ENCODE measurements at places on chromosomes 11 and 22.

GRCh38 chr22:35072925-35073324 lies 7.0 kb downstream of the ISX start:
- DNase-seq: no peak

- no peak for DNase-seq
Measured at GRCh38 chr11:119077839-119078238, 6.8 kb upstream of the HMBS start.

GRCh38 chr11:68370211-68371111 lies 58.1 kb downstream of the LRP5 start:
- DNase-seq: peak; percentile 89

DNA sequence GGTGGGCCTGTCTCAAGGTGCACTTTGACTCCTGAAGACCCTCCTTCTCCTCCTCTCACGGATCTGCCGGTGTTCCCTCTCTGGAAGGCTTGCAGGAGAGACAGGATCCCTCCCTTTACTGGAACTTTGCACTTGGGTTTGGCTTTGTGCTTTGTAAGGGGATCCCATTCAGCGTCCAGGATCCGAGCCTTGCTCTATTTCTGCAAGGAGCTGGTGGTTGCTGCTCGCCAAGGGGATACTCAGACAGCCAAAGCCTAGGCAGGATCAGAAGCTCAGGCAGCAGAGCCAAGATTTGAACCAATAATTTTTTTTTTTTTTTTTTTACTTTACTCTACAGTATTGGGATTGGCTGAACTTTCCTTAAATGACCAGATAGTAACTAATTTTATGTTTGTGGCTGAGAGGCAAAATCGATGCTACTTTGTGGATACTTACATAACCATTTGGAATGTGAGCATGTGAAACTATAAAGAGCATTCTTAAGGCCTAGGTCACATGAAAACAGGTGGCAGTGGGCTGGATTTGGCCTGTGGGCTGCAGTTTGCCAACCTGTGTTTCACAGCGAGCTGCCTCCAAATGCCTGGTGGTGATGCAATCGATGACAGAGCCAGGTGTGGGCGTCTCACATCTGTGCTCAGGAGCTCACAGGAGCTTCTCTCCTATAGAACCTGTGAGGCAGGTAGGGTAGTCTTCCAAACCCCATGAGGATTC lies 25.2 kb downstream of the BCR start:
- no peak for DNase-seq

DNA sequence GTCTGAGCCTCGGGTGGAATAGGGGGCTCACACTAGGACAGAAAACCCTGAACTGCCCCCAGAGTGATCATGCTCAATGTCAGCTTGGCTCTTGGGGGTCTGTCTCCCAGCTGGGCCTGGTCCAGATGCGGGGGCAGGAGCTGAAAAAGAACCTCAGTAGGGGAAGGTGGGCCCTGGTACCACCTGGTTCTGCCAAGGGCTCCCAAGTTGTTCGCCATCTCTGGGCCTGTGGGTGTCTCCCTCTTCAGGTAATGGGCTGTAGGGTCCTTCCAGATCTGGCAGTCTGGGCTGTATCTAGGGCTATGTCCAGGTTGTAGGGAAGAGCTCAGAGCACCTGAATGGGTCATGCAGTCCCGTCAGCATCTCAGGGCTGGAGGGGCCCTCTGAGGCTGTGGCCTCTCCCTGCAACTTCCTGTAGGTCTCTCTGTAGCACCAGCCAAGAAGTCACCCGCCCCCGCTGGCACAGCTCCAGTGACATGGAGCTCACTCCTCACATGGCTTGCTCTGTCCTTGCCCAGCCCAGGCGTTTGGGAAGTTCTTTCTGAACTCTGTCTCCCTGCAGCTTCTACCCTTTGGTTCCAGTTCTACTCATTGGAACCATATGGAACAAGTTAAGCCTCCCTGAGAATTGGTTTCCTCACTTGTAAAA lies 33.0 kb upstream of the SOX10 start:
- DNase-seq: no peak

DNA sequence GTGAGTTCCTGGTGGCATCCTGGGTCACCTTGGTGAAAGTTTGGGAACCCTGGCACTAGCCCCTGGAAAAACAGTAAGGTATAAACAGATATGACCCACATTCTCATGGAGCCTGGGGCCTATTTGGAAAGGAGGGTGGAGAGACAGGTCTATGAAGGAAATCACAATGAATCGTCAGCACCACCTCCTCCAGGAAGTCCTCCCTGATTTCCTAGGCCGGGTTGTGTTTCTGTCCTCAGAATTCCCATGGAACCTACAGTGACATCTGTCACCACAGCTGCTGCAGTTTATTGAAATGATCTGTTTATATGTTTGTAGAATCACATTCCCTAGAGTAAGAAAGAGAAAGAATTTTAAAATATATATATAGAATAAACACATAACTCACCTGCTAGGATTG lies 71.8 kb upstream of the ASPHD2 start:
- DNase-seq: no peak

GRCh38 chr11:46006418-46007070 lies 84.1 kb downstream of the LARGE2 start:
- no peak for DNase-seq

- no peak for DNase-seq
Measured at GRCh38 chr11:119266063-119266462, 50.9 kb downstream of the MCAM start.

DNA sequence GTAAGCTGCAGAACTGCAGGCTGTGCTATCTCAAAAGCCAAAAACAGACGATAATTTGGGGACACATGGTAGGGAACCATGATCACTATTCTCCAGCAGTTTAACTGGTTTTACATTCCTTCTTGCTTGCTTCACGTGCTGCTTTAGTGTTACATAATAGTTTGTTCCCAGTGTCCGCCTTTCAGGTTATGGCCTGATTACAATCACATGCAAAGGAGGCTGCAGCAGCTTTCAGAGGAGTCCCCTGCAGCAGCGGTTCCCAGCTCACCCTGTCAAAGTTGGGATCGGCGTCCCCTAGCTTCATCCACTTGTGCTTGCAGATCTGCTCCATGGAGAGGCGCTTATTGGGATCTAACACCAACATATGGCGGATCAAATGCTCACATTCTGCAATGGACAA lies 39.2 kb upstream of the APOA1 start:
- DNase-seq: no peak

GRCh38 chr22:41526830-41527799 lies 17.2 kb downstream of the POLR3H start:
- DNase-seq: no peak

- peak; percentile 45 for DNase-seq
Measured at GRCh38 chr22:43847376-43848289, 14.7 kb downstream of the SULT4A1 start.
